Stimulated activated CD4-positive, alpha-beta T cell treated with anti-CD3 and anti-CD28 coated beads, Interleukin-1b, Interleukin-23, amount 100 ng/mL, for 48 hours (primary cell): ENCODE measurements at places on chromosomes 6 and 20.

- no peak for DNase-seq
These were observed 183.5 kb upstream of the COL21A1 start for GRCh38 chr6:56430629-56431600.

DNA sequence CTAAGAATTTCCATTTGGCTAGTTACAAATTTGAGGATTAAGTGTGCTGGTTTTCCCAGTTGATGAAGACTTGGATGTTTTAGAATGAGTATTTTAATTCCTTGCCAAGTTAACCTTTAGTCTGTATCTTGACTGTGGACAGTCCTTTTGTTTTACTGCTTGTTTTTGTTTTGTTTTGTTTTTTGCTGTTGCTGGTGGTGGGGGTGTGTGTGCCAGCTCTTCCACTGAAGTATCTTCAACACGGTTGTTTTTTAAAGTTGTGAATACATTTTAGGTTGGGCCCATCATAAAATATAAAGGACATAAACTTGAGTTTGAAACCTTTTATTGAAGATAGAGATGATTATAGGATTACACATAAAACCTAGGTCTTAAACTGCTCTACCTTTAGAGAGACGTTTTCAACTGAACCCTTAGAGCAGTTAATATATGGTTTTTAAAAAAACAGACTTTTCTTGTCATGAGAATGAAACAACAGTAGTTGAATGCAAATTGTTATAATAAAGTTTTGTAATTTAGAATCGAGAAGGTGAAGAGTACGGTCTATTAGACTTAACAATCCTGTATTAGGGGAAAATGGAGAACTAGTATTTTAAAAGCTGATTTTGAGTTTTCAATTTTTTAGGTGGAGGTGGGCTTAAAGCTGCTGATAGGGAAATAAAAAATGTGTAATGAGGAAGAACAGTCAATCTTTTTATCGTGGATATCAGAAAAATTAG is 4.0 kb downstream of the QKI start:
- DNase-seq: no peak

DNA sequence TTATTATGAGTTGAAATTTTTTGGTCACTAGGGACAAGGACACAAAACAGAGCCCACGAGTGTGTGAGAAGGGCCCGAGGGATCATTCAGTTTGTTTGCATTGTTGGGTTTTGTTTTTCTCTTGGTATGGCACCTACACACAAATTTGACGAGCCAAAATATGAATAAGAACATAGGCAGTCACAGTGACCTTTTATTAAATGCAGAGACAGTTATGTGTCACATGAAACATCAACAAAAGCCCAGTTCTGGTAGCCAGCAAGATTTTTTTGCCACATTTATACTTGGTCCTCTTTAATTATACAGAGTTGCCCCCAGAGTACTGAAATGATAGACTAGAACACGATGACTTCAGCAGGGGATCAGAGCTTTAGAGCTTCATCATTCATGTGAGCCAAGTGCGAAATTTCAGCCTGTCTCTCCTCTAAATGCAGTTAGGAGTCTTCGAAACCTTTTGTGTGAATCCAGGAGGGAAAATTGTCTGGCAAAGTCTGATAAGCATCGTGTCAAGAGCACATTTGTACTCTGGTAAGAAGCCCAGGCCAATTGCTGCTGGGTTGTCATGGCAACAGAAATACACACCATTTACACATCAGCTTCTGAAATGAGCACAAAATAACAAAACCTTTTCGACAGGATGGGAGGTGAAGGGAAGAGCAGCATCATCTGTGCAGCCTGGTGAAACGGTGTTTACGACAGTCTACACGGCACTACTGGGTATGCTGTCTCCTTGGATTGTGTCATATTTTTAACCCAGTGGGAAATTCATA is 79.2 kb upstream of the RIPOR2 start:
- DNase-seq: peak; percentile 48

GRCh38 chr6:15410752-15411151 is 164.9 kb downstream of the JARID2 start:
- DNase-seq: no peak

GRCh38 chr20:39700528-39700927 is 738.4 kb downstream of the DHX35 start:
- DNase-seq: no peak

DNA sequence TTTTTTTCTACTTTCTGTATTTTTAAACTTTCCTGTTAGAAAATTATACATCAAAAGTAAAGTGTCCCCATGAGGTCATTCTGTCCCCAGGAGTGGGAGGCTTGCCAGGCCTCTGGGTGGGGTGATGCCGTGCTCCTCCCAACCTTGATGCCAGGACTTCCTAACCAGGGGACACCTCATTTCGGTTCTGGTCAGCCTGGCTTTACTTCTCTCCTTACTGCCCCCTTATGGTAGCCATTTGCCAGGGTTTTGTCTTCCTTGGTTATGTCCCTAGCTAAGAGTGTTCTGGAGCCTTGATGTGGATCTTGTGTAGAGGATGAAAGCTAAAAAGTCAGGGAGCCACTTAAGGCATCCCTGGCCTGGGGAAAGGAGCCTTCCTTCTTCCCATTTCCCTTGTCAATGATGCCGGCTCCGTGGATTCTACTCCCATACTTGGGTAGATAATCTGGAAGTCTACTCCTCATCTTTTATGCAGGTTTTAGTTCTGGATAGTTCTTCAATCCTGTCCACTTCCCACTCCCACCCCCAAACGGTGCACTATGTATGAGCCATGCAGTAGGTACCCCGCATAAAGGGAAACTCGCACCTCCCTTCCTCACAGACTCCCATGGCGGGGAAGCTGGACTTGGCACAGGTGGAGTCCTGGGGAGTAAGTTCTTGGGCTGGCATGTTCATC is 164.1 kb upstream of the SALL4 start:
- peak; percentile 3 for DNase-seq

GRCh38 chr6:124963831-124964763 is 1.9 kb downstream of the RNF217 start:
- no peak for DNase-seq

DNA sequence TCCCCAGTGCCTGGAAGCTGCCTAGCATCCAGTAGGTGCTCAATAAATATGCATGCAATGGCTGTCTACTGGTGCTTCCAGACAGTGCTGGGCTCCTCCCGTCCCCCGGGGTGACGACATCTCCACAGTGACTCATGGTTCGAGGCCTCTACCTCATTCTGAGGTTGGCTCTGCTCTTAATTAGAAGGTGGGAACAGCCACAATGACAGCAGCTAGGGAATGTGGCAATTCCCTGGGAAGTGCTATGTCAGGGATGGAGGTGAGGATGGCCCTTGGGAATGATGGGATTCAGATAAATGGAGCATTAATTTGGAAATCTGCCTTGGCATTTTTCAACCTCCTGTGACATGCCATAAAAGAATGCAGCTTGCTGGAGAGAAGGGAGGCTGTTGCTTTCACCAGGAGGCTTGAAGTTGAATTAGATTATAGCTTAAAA is 43.5 kb upstream of the NFATC2 start:
- no peak for DNase-seq

DNA sequence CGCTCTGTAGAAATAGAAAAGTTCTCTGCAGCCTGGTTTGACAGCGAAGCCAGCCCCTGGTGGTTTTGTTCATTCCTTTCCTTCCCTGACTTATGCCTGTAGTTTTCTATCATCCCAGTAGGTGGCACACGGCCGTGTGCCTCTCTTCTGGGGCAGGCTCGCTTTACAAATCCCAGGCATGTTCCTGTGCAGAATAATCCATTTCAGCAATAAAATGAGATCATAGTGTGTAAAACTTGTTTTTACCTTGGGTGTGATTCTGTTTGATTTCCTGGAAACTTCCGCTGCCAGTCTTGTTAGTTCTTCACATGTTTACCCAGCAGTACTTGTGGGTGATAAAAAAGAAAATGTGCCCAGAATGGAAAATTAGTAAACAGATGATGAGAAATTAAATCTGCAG is 7.4 kb upstream of the INSM1 start:
- peak; percentile 41 for DNase-seq

- DNase-seq: no peak
These were observed 26.4 kb upstream of the PHF3 start for GRCh38 chr6:63609231-63609630.

- no peak for DNase-seq
These were observed 90.4 kb downstream of the CARMIL1 start for GRCh38 chr6:25369433-25370177.

DNA sequence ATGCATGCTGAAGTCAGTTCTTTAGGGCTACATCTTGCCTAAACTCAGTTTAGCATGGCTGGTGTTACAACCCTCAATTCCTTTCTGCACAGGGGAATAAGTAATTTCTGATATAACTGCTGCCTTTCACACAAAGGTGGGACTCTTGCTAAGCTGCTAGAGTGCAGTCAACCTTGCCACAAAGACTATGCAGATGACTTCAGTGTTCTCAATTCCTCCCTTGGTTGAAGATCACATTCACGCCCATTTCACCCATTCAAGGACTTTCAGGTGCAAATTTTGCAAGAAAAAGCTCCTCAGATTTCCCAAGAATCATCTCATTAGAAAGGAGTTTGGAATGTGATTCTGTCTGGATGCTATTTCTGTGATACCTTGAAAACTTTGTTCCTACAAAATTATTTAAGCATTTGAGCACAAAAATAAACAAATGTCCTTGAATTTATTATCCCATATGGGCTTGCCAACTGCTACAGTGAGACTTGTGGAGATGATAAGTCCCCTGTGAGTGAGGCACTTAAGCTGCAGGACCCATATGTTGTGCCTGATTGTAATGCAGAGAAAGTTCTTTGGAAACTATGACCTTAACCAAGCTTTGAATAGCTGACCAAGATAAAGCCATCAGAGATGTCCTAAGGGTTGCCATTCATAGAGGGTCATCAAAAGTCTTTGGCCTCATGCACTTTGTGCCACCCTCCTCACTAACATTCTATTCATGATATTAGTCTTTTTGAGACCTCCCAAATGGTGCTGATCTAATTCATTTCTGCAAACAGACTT is 111.8 kb downstream of the PLCB4 start:
- no peak for DNase-seq

DNA sequence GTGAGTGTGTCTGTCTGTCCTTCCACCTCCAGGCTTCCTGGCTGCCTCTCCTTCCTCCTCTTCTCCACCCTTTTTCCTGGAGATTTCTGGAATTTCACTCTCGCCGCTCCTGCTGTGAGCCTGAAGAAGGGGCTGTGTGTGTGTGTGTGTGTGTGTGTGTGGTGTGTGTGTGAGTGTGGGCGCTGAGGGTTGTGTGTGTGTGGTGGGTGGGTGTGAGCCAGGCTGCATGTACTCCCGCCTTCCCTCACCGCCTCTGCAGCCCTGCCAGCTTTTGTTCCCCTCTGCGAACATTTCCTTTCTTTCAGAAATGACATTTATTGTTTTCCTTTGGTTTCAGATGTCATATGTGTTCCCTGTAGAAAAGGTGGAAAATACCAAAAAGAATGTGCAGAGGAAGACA is 76.0 kb downstream of the SRC start:
- no peak for DNase-seq

DNA sequence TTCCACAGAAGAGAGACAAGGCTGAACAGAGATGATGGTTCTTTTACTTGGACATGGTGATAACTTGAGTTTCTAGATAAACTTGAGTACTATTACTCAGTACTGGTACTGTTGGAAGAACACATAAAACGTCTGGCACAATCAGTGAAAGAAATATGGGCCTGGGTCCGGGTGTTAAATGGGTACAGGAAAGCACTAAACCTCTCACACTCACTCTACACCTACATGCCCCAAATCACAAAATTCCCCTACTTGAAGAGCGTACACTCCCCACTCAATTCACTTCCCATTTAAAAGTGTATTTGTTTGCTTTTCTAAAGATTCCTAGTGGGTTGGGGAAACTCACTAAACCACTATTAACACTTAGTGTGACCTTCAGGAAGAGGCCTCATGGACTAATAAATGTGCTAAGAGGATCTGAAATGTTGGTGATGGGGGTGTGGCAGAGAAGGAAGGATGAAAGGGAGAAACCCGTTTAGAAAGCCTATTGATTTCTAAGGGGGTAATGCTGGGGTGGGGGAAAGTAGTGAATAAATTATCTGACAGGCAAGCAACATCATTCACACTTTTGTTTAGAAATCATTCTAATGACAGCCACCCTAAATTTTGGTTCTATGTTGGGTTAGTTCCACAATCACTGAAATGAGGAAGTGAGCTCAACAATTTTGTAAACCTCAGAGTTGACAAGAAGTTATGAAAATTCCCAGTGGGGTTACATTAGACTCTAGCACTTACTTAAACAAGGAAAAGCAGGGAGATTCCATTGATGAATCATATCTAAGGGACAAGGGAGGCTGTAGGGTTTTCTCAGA is 222.6 kb upstream of the MARCKS start:
- no peak for DNase-seq
